ENCODE measurements at places on chromosomes 1 and 21.

DNA sequence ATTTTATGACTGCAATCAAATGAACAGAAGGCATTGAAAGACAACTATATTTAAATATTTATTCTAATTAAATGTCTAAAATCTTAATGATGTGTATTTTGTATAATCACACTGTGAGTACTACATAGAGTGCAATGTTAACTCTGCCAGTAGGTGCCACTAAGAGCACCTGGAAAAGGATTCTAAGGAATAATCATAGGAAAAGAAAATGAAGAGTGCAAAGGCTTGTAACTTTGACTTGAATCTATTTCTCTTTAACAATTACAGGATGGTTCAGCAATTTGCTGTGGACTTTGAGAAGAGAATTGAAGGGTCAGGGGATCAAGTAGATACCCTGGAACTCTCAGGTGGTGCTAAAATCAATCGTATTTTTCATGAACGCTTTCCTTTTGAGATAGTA lies 200.4 kb downstream of the DNM3 start:
- DNase-seq, result no peak

DNA sequence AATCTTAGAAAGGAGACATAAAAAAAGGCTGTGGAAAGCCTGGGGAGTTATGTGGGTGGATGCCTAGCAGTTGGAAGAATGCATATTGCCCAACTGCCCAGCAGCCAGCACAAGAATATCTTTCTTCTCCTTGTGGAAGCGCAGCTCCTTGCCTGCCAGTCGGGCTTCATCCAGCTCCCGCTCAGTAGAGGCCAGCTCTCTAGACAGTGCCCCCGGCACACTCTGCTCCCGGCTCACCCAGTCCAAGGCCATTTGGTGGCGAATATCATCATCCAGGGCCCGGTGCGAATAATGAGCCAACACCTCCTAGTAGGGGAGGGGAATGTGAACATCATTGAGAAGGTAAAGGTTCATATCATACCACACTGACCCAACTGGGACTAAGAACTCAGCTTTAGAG lies 9.0 kb upstream of the RBM8A start:
- no peak for DNase-seq

GRCh38 chr1:247435030-247435758 lies 19.2 kb downstream of the NLRP3 start:
- DNase-seq, result no peak

GRCh38 chr1:201488830-201489589 lies 17.9 kb downstream of the CSRP1 start:
- no peak for DNase-seq

DNA sequence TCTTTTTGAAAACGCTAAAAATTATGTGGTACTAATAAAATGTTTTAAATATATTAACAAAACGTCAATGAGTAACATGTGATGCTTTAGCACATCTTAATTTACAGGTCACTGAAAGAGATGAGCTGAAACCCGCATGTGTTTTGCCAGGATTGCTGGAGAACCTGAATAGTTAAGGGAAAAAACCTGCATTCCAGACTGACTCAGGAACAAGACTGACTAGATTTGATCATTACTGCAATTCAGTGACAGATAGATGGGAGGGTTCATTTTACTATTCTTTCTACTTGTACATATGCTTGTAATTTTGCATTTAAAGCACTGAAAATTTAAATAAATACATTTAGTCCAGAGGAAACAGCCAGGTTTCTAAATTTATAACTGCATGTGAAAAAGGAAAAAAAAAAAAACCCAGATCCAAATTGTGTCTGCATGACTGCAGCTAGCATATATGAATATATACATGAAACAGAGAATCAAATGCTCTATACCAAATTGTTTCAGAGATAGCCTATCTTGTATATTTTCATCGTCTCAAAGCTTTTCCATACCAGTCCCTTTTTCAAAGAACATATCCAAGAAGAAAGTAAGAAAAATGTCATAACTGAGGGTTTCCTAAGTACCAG lies 71.7 kb downstream of the APP start:
- DNase-seq, result no peak

GRCh38 chr1:93324486-93325464 lies 20.9 kb upstream of the DR1 start:
- DNase-seq, result no peak

- DNase-seq, result no peak
These were observed 88.7 kb downstream of the HLX start for GRCh38 chr1:220967911-220968310.

DNA sequence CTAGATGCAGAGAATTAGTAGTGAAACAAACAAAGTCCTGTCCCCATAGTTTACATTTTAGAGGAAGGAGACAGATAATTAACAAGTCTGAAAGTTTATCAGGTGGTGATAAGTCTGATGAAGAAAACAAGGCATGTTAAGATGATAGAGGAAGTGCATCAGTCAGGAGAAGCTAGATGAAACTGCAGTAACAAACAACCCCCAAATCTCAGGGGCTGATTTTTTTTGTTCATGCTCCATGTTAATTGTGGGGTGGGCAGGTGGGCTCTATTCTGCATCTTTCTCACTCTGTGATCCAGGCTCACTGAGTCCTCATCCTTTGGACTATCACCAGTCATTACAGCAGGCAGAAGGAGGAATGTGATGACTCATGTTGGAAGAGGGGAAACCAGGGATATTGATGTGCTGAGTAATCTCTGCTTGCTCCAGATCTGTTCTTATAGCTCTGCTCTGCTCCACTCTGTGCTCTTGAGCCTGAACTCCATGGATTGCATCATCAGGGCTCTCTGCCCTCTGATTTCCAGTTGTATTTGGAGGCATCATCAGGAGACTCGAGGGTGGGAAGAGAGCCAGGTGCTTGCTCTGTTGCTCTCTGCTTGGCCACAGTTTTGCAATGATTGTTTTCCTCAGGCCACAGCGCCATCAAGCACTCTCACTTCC lies 166.9 kb downstream of the IER5 start:
- no peak for DNase-seq

- no peak for DNase-seq
These were observed 15.6 kb upstream of the PLEKHG5 start for GRCh38 chr1:6507037-6507428.

DNA sequence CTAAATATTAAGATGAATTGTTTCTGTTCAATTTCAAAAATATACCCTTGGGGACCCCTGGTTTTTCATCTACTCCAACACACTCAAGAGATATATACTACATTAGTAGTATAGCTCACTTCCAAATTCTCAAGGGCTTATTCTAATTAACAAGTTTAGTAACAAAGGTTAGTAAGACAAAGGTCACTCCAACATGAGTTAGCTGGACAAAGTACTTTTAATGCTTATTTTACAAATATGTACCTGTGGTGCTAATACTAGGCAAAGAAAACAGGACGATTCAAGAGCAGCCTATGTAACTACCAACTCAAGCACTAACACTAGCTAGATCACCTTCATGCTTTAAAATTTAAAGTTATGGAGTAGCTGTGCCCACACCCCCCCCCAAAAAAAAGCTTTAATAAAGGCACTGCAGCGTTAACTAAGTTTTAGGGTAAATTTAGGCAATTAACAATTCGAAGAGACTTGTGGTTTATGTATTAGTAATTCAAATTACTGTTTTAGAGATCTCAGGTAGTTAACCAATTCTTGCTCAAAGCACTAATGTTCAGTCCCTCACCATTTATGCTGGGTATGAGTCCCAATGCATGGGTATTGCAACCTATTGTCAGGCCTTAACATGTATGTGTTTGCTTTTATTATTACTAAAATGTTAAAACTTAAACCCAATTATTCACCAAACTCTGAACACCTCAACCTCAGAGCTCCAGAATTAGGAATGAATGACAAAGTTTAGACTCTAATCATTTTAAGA lies 14.1 kb downstream of the HNRNPU start:
- no peak for DNase-seq

GRCh38 chr1:214187121-214187900 lies 93.6 kb upstream of the SMYD2 start:
- no peak for DNase-seq

DNA sequence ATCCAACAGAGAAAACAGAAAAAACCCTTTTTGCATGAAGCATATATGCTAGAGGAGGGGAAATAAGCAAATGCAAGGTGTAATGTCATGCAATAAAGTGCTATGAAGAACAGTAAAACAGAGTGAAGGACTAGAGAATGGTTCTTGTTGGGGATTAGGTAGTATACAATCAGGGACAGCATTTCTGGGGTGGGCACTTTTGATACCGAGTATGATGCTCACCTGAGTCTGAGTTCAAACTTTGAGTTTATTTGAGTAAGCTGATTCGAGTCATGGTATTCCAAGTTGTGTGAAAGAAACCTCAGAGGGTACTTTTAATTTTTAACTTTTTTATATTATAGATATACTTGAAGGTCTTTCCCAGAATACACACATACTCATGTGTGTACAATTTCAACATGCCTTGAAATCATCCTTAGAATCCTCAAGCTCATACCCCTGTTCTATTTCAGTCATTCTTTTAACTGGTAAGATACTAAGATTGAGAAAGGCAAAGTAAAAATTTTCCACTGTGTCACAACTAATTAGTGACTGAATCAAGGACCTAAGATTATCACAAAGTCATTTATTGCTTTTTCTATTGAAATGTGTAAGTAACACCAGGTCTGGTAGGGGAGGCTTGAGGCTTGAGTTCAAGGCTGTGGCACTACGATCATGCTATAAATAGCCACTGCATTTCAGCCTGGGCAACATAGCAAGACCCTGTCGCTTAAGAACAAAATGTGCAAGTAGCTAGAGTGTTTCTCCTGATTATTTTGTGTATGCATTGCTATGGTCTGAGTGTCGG lies 12.1 kb downstream of the LRRC8B start:
- no peak for DNase-seq

GRCh38 chr1:111629190-111629954 lies 9.8 kb downstream of the RAP1A start:
- no peak for DNase-seq

DNA sequence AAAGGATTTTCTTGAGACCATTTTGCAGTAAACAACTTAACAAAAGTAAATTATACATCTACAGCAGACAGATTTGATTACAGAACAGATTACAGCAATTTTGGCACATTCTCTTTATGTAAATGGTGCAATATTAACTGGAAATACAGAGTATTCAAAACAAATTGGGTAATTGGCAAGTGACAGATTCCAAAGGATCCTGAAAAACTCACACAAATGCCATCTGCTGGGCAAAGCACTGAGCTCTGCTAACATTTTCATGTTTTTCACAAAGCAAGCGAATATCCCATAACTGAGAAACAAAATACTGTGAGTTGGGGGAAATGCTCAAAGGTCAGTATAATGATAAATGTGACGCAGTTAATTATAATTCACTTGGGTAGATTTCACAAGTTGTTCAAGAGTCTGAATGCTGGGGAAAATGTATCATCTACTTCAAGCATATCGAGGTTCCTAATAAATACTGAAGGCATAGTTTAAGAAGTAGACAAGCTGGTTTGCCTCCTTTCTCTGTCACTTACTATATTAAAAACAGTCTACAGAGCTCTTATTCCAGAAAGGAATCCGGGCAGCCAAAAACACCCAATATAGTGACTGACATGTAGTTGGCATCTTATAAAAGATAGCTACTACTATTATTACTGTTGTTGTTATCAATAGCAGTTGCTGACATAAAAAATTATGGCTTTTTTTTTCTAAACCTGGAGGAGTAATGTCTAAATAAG lies 75.8 kb upstream of the SDC3 start:
- DNase-seq, result no peak

DNA sequence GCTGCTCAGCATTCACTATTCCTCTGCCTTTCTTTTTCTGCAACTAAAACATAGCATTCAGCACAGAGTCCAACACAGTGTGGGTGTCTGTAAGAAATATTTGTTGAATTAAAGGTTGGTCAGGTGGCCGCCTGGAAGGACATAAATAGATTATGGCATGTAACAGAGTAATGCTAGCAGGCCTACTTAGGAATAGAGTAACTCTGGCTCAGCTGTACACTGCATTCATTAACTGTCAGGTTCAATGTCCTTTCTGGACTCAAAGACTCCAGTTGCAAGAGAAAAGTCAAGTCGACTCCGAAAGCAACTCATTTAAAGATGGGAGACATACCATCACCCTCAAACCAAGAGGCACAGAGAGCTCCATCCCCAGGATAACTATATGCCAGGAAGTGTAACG lies 116.0 kb downstream of the LMX1A start:
- no peak for DNase-seq

DNA sequence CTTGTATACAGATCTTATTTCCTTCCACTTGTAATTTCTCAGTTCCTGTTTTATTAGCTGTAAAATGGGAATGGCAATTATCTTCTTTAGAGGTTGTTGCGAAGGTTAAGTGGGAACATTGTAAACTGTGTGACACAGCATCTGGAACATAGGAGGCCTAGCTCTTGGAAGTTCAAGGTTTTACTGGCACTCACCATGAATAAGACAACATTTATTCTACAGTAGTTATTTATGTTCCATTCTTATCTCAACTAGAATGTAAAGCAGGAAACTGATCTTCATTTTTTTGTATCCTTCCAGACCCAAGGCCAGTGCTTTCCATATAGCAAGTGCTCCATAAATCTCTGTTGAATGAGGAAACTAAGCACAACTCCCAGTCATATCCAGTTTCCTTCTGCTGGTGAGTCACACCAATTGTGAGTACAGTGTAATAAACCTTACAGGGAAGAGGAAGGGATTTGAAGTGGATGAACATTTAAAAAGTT lies 1.4 kb downstream of the BCL10 start:
- DNase-seq, result no peak

- no peak for DNase-seq
These were observed 17.0 kb upstream of the KCNQ4 start for GRCh38 chr1:40766560-40766959.

DNA sequence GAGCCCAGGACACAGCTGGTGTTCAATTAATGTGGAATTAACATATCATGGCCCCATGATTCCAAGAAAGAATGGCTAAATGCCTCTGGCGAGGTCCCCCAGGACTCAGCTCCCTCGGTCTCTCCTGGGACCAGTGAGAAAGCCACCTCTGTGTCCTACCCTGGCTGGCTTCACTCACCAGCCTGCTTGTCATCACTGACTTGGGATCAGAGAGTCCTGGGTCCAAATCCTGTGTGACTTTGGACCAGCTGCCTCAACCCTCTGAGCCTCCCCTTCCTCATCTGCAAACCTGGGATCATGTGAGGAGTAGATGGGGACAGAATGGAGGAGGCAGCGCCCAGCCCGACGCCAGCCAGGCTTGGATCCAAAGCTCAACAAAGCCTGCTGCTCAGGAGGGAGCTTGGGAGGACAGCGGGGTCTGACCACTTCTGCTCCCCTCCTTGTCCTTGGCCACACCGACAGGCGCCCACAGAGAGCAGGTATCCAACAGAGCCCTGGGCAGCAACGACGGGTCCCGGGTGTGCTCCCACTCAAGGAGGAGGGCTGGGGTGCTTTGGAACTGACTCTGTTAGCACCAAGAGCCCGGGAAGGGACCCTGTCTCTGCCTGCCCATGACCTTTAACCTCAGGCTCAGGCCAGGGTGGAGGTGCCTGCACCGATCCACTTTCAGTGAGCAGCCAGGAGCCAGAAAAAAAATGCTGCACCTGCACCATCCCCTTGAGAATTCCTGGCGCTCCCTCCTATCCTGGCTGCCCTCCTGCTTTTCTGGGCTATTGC lies 3.2 kb downstream of the SH2D5 start:
- no peak for DNase-seq

DNA sequence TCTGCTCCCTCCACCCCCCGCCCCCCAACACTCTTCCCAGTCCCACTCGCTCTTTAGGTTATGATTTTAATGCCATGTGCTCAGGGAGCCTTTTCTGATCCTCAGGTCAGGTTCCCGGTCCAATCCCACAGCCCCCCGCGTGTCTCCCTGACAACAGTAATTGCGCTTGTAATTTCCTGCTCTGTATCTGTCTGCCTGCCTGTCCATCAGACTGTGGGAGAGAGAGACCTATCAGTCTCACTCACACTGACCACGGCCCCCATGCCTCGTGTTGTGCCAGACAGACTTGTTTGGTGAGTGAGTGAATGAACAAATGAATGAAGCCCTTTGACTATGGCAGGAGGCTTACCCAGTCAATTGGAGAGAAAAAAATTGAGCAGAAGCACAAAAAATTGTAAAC lies 50.8 kb upstream of the ECE1 start:
- DNase-seq, result no peak
